Cardiac fibroblast (primary cell): ENCODE measurements at places on chromosomes 4 and X.
A peak's percentile ranks its signal among the peaks of the same experiment; 100 is the strongest.

GRCh38 chrX:109498434-109498833 is 16.5 kb upstream of the GUCY2F start:
- DNase-seq: no peak

GRCh38 chr4:153684182-153684970 is at the start of gene TLR2:
TLR2 (plus strand) TSS chr4:153684280; CDS start chr4:153702908, 18,628 bp downstream.
- peak; percentile 17 for DNase-seq

DNA sequence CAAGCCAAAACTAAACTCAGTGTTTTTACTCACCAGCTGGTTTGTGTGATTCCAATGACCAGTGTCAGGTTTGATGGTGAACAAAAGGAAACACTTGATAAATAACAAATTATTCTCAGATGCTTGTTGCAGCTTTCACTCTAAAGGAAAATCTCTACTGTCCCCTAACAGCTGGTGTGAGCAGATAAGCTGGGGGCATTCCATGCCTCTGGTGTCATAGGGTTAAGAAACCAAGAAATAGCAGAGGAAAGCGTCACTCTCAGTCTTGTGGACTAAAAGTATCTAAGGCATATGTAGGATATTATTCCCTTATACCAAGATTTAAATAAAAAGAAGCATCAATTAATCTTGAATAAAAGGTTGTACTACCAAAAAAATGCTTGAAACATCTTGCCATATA is 24.3 kb downstream of the TRPC5 start:
- peak; percentile 0 for DNase-seq

DNA sequence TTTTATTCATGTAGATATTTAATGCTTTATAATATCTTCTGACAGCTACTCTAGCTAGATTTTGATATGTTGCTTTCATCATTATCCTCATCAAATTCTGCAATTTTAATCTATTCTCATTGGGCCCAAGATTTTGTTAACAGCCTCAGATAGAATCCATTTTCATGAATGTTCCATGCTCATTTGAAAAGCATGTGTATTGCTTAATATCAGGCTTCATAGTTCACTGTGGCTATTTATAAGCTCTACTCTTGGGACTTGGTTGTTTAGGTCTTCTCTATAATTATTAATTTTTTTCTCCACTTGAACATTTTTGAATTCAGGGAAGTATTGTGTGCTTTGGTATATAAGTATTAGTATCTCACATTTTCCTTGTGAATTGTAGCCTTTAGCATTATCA is 41.8 kb downstream of the RAB40A start:
- DNase-seq: no peak

DNA sequence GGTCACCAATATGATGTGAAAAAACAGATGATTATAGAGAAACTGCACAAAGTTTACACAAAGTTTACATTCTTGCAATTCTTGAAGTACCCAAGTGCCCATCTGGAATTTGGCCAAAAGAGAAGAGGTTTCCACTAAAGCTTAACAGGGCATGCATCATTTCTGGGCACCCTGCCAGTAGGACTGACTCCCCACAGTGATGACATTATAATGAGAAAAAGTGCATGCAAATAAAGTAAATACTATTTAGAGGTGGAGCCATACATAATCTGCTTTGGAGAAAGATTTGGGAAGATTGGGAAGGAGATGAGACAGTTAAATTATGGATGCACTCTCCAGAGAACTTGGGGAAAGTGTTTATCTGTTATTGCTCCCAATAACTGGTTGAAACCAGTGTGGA is 93.7 kb upstream of the TRPC3 start:
- peak; percentile 94 for DNase-seq

DNA sequence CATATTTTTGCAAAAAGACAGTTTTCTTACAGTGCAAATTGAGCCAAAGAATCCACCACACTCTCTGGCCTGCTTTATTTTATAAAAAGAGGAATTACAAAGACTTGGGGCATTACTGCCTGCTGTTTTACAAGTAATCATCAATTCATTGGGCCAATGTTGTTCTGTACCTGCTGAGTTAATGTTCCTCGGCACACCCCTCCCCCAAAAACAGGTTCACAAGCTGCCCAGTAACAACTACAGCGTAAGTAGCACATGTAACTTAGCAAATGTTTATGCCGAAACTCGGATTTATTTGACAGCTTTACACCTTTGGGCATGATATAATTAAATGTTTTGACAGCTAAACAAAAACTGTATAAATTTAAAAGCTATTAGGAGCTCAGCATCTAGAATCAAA is 214.6 kb upstream of the MAB21L2 start:
- DNase-seq: no peak

- no peak for DNase-seq
Measured at GRCh38 chr4:25950461-25951389, 36.7 kb downstream of the SMIM20 start.

DNA sequence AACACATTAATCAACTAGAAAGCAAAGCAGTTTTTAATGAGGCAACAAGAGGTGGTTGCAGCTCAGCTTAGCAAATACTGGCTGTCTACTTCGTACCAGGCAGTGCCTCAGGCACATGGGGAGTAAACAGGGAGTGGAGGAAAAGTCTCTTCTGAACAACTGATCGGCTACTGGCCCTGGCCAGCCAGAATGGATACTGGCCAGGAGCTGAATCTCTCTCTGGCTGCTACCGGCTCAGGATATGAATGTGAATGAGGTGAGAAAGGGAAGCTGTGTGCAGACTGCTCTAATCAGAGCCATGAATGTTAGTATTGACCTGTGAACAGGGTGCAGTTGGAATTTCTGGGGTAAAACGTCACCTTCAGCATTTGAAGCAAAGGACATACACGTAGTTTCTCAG is 77.3 kb downstream of the STK32B start:
- DNase-seq: no peak

DNA sequence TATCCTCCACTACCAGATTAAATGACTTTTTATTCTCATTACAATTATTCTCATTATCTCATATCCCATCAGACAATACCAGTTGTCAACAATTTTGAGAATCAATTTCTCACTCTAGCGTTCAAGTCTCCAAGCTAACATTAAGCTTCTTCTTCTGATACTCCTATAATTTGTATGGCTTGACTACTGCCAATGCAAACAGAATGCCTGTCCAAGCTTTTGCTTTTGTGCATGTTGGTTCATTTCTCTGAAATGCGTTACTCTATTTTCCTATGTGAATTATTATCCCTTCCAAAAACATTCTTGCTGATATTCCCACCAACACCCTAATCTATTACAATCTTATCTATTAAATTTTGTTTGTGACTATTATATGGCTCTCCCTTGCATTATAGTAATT is 1602.3 kb downstream of the C4orf33 start:
- DNase-seq: no peak

DNA sequence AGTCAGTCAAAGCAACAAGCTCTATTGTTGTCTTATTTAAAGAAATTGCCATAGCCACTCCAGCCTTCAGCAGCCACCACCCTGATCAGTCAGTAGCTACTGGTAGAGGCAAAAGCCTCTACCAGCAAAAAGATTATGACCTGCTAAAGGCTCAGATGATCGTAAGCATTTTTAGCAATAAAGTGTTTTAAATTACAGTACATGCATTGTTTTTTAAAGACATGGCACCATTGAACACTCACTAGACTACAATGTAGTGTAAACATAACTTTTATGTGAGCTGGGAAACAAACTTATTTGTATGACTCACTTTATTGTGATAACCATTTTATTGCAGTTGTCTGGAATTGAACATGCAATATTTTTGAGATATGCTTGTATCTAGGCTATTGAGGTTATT is 32.3 kb upstream of the DYNLT3 start:
- no peak for DNase-seq

DNA sequence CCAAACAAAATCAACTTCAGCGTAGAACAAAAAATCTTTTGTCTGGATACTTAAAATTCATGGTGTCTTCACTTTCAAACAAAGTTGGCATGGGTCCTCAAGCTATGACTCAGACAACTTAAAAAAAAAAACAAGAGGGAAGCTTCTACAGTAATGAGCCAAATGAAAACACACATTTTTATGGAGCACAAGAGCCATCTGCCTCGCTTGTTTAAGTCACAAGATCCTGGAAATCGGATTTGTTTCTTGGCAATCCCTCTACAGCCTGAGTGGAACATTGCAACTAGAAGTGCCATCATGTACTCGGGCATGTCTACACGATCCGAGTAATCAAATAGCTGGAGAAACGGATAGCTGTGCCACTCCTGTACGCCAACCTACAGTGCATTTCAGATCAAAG is 22.6 kb downstream of the LAMP2 start:
- DNase-seq: peak; percentile 77

GRCh38 chr4:22897520-22898108 is 204.9 kb downstream of the GBA3 start:
- DNase-seq: peak; percentile 41

DNA sequence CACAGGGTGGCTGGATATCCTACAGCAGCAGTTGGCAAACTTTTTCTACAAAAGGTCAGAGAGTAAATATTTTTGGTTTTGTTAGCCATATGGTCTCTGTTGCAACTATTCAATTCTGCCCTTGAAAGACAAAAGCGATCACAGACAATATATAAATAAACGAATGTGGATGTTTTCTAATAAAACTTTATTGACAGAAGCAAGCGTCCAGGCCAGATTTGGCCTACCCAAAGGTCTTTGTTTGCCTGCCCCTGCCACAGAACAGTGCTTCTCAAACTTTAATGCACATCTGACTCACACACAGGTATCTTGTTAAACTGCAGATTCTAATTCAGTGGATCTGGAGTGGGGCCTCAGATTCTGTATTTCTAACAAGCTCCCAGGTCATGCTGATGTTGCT is 621.4 kb upstream of the DIPK2B start:
- DNase-seq: no peak

- peak; percentile 81 for DNase-seq
Measured at GRCh38 chr4:12487000-12487399, 997.1 kb downstream of the RAB28 start.

DNA sequence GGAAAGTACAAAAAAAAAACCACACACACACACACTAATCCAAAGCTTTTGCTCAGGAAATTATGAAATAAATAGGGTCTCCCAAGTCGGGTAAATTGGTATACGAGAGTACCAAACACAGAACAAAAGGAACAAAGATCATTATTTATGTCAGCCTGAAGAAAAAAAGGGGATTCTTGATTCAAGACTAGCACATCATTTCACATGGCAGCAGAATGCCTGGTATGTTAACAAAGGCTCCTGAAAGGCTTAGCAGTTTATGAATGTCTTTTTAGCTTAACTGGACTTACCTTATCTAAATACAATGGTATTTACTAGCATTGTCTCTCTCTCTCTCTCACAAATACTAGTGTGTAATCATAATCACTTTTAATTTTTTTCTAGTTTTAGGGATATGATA is 11.3 kb downstream of the RAP2C start:
- no peak for DNase-seq

- DNase-seq: no peak
Measured at GRCh38 chr4:15481961-15482745, 12.5 kb downstream of the CC2D2A start.
